ENCODE measurements at places on chromosomes 11 and 22.

- no peak for DNase-seq
These were observed 17.9 kb downstream of the MYEOV start for GRCh38 chr11:69311767-69312385.

DNA sequence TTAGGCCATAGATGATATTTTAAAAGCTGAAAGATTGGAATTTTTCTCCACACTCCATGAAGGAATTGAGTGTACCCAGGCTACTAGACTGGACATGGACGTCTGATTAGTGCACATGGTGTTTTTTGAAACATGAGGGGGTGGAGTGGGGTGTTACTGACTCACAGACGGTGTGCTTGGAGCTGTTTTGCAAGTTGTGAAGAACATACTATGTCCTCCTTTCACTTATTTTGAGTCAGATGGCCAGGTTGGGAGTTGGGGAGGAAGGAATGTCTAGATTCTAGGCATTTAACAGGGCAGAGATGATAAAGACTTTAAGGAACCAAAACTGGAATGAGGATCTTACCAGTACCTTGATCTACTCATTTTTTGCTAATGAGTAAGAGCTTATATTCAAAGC, 158.1 kb upstream of the MTNR1B start:
- no peak for DNase-seq

GRCh38 chr11:20530942-20531703, 68.3 kb upstream of the SLC6A5 start:
- no peak for DNase-seq

DNA sequence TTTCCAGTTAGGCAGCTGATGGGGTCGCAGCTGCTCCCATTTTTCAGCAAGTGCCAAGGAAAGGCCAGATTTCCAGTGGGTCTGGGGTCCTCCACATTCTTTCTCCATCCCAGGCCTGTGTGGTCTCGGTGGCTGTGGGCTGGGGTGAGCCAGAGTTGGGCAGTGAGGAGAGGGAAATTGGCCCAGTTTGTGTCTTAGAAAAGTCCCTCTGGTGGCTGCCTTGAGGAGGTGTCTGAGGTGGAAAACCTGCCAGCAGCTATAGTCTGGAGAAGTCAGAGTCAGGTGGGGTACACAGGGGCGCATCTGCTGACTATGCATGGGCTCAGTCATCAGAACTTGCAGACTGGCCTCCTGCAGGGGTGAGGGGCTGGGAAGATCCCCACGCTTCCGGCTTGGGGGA, 30.5 kb downstream of the MRGPRD start:
- DNase-seq: no peak

DNA sequence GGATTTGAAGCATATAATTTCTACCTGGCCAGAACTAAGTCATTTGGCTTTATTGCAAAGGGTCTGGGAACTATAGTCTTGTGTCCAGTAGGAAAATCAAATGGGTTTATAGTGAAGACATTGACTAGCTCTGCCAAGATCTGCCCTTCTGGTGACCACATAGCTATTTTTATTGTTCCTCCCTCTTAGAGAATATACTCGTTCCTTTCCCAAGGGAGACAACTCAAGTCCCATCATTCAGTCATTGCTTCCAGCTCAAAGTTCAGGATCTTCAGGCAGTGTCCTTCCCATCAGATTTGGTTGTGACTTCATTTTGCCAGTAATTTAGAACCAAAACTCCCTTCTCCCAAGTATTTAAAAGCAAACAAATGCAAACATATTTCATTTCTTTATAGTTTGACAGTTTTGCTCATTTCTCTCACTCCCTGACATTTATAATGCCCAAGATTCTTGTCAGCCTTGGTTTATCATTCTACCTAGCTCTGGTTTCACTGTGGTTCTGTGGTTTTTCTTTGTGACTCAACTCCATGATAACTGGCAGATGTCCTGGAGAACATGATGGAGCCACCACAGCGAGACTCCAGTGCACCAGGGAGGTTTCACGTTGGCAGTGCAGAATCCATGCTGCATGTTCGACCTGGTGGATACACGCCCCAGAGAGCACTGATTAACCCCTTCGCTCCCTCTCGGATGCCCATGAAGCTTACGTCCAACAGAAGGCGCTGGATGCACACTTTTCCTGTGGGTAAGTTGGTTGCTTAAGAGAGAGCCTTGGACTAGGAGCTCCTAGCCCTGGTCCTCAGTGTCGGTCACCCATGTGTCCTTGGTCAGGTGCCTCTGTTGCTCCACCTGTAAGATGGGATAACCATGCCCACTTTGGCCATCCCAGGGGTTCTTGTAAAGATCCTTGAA, 64.9 kb downstream of the DEPDC5 start:
- peak; percentile 25 for DNase-seq

GRCh38 chr11:32184723-32185376, 94.0 kb downstream of the RCN1 start:
- DNase-seq: no peak

- DNase-seq: no peak
These were observed 1.1 kb downstream of the SRSF8 start for GRCh38 chr11:95067841-95068219.

Data from T-helper 1 cell (primary cell).